ENCODE measurements at places on chromosomes 1 and 21.

GRCh38 chr21:35225573-35225972, 176.5 kb upstream of the RUNX1 start:
- H3K36me3 ChIP-seq = peaks cover 3% of the 10 kb centered on the region
- H3K4me1 ChIP-seq = peaks cover 62% of the 10 kb centered on the region
- DNase-seq = no peak
- H3K27me3 ChIP-seq = no peaks in the 10 kb centered on the region

DNA sequence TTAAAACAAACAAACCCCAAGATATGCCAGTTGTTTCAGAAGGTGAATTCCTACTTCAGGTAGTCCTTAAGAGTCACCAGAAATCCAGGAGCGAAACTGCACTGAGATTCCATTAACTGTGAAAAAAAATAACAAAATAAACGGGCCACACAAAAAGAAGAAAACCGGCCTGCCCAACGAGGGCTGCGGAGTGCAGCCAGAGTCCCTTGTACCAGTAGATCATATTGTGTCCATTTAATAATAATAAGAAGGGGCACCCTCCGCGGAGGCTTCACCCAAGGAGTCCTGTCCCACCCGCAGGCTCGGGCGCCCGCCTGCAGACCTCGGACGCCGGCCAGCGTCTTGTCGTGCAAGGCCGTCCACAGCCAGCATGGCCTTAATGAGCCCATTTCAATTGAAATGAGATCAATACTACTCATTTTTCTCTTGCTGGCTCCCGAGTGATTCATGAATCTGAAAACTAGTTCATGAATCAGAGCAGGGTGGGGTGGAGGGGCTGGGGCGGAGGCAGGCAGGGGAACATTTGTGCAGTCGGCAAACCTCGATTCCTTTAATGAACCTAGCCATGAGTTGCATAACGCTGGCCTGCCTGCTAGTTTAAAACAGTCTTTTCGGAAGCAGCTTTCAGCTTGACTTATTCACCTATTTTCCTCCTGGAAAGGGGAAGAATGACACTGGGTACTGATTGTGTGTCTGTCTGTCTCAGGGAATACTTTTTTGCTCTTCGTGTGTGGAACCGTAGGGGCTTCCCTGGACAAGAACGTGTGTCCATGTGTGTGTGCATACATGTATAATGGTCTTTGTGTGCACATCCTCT, 113.1 kb upstream of the IRF2BP2 start:
- H3K4me1 ChIP-seq = peaks cover 73% of the 10 kb centered on the region
- H3K36me3 ChIP-seq = no peaks in the 10 kb centered on the region
- H3K4me3 ChIP-seq = peak overlapping the region; percentile 79
- H3K27ac ChIP-seq = peak overlapping the region; percentile 96

DNA sequence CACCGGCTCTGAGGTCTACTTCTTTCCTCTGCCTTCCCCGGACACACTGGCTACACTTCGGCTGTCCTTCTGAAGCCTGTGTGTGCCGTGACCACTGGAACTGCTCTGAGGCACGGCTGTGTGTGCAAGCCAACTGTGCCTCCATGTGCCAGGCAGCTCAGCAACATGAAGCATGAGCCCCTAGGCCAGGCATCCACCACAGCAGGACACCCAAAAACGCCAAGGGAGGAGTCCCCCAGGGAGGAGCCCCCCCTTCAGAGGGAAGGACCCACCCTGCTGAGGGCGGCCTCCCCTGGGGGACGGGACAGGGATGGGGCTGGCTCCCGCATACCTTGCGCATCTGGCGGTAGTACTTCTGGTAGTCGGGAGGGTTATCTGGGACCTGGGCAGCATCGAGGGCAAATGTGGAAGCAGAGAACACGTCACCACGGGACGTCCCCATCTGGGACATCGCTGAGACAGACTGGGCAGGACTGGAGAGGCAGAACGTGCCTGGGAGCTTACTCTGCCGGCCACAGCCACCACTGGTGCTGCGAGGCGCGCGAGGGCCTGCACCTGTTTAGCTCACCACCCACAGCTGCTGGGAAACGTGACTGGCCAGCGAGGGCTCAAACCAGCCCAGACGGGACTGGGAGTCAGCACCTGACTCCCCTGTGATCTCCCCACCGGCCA, 20.5 kb downstream of the LSS start:
- H3K4me1 ChIP-seq = no peaks in the 10 kb centered on the region
- H3K27me3 ChIP-seq = no peaks in the 10 kb centered on the region
- H3K4me3 ChIP-seq = no peak overlapping the region
- no peaks in the 10 kb centered on the region for H3K36me3 ChIP-seq
- no peak for DNase-seq

DNA sequence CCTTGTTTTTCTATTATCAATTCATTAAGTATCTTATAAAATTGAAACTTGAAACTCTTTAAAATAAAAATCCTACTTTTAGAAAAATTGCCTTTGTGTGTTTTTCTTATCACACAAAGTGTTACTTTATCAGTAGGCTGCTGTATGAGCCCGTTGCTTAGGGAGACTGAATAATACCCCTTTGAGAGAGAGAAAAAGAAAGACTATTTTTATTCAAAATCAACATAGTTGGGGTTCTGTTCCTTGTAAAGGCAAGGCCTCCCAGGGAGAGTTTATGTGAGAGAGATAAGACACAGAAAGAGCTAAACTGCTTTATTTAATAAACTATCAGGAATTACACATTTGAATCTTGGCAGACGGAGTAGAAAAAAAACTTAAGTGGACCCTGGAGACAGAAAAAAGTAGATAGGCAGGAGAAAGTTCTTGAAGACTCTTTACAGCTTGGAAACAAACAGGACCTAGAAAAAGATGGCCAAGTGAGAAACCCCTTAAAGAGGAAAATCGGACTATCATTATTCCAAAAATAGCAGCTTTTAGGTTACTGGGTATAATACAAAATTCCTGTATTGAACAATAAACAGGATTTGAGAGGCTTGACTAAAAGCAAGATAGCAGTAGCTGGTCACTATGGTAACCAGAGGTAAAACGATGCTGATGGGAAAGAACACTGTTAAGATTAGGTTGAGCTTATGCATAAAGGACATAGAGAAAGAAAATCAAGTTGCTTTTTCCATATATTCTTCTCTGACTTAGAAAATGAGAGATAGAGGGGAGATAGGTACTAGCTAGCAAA, 170.9 kb downstream of the LRRC7 start:
- DNase-seq = no peak
- no peaks in the 10 kb centered on the region for H3K4me1 ChIP-seq
- no peaks in the 10 kb centered on the region for H3K27me3 ChIP-seq
- no peak overlapping the region for H3K27ac ChIP-seq

- peak overlapping the region; percentile 88 for H3K4me3 ChIP-seq
- peaks cover 2% of the 10 kb centered on the region for H3K36me3 ChIP-seq
- no peak for DNase-seq
- H3K27me3 ChIP-seq = peaks cover 97% of the 10 kb centered on the region
Measured at GRCh38 chr1:197918807-197919345, 1.7 kb downstream of the LHX9 start.

DNA sequence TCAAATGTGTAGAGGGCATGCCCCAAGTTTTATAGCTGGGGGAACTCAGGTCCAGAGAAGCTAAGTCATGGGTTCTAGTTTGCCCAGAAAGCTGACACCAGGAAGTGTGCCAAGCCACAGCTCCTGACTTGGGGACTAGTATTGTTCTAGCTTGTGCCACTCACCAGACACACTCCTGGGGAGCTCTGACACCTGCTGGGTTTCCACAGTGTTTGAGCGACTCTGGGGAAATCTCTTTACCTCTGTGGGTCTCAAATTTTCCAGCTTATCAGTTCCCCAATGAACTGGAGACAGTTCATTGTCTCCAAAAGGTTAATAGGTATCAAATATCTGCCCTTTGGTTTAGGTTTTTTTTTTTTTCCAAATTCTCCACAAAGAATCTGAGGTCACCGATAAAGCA, 4.2 kb downstream of the KISS1 start:
- no peak overlapping the region for H3K4me3 ChIP-seq
- peaks cover 53% of the 10 kb centered on the region for H3K27me3 ChIP-seq
- H3K36me3 ChIP-seq = no peaks in the 10 kb centered on the region
- H3K27ac ChIP-seq = no peak overlapping the region
- peaks cover 27% of the 10 kb centered on the region for H3K4me1 ChIP-seq
- no peak for DNase-seq

DNA sequence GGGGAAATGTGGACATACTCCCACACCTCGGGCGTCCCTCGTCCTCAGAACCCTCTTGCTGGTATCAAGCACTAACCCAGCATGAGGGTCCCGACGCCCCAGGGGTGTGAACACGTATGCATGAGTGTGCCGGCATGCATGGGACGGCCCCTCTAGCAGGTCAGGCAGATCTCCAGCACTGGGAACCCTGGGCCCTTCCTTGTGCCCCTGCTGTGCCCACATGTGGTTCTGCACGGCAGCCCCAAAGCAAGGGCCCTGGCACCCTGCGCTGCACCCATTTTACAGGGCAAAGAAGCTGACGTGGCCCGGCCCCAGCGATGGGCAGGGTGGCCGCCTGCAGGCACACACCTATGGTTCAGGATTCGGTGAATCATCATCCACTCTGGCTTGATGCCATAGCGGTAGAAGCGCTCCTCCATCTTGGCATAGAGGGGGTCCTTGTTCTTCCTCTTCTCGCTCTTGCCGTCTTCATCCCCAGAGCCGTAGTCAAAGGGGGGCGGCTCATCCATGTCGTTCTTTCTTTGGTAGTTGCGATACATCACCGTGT, 34.2 kb downstream of the CHD5 start:
- H3K27me3 ChIP-seq = peaks cover 7% of the 10 kb centered on the region
- peaks cover 8% of the 10 kb centered on the region for H3K4me1 ChIP-seq
- no peaks in the 10 kb centered on the region for H3K36me3 ChIP-seq
- H3K27ac ChIP-seq = no peak overlapping the region
- H3K4me3 ChIP-seq = no peak overlapping the region
- DNase-seq = no peak

- no peak for DNase-seq
- H3K27me3 ChIP-seq = peaks cover 6% of the 10 kb centered on the region
- H3K4me3 ChIP-seq = no peak overlapping the region
- H3K36me3 ChIP-seq = peaks cover 8% of the 10 kb centered on the region
Measured at GRCh38 chr1:229786974-229787610, 161.0 kb downstream of the URB2 start.
